Activated T-helper 9 cell treated with anti-CD3 and anti-CD28 coated beads, Interleukin-2, amount 50 U/mL, for 16 hours (primary cell): ENCODE measurements at places on chromosomes 7 and 10.

GRCh38 chr7:69957661-69958060 is 359.4 kb downstream of the AUTS2 start:
- DNase-seq: no peak

DNA sequence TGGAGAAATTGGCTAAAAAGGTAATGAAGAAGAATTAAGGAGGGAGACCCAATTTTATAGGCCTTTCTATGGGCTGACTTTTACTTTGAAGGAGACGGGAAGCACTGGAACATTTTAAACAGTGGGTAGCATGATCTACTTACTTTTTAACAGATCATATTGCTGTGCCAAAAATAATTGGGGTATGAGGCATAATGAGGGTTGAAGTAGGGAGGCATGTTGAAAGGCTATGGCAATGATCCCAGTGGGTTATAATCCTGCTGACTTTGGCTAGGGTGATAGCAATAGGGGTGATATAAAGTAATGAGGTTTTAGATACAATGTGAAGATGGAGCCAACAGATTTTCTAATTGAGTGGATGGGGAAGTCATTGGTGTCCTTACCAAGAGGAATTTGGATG is 73.2 kb downstream of the GPR37 start:
- no peak for DNase-seq

GRCh38 chr10:69636273-69636575 is 6.2 kb downstream of the FAM241B start:
- DNase-seq: no peak

DNA sequence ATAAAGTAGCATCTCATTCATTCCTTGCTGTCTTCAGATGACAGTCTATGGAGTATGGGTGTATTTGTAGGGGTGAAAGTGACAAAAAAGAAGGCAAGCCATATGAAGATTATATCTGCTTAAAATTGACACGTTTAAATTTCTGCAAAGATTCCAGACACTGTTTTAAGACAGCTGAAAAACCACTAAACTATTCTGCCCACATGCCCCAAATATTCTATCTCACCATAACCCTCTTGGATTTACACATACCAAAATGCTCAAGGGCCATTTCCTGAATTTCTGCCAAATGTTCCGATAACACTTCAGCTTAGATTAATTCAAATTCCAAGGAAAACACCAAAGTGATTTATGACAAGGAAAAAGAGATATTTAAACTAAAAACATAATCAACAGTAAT is 99.9 kb upstream of the IL6 start:
- no peak for DNase-seq

- DNase-seq: no peak
These were observed 413.5 kb upstream of the SEMA3D start for GRCh38 chr7:85600395-85600794.

DNA sequence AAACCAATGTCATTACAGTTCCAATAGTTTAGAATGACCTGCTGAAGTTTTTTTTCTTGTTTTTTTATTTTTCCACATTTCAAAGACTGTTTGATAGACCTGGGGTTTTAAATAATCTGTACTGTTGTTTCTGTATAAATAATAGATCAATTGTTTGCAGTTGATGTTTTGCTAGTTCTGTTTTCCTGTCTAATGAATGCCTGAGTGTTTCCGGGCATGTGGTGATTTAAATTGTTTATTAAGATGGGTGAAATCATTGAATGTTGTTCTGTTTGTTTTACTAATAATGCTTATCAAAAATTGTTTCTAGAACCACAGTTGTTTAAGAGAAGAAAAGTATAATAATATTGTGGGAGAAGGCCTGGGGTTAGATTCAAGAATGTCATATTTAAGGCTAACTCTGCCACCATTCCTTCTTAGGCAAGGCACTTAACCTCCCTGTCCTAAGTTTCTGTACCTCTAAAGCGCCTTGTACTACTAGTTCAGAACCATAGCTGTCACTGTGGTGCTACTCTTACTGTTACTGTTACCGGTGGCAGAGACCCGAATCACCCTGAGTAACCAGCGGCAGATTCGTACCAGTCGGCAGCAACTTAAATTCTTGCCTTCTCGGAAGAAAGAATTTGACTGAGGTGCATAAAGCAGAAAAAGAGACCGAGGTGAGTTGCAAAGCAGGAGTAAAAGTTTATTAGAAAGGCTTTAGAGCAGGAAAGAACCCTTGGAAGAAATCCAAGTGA is 1014.1 kb downstream of the REEP3 start:
- no peak for DNase-seq

DNA sequence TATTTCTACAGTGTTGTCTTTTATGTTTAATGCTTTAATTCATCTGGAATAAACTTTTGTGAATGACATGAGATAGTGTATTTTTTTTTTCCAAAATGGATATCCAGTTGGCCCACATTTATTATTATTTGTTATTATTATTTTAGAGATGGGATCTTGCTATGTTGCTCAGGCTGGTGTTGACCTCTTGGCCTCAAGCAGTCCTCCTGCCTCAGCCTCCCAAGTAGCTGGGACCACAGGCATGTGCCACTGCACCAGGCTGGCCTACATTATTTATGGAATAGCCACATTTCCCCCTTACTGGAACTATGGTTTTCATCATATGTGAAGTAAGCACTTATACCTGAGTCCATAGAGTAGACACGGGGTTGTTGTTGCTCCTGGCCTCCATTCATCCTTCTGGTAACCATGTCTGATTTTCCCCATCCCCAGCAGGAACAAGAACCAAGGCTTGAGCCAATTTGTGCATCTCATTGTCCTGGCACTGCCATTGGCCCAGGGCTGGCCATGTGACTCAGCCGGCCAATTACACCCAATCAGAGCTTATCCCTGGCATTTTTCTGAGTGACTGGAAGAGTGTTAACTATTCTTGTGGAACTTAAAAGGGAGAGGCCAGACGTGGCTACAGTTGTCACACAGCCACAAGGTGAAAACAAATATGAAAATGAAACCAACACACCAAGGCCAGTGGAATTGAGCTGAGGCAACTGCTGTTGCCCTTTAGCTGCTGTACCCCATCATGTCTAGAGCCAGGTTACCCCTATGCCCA is 23.1 kb downstream of the PRF1 start:
- no peak for DNase-seq

- peak; percentile 0 for DNase-seq
These were observed 72.6 kb upstream of the NFKB2 start for GRCh38 chr10:102322914-102323313.

- no peak for DNase-seq
These were observed 160.4 kb downstream of the MGMT start for GRCh38 chr10:129627442-129627841.

- no peak for DNase-seq
These were observed 119.0 kb downstream of the ATE1 start for GRCh38 chr10:121808835-121809234.

GRCh38 chr7:106029451-106029850 is 66.4 kb downstream of the CDHR3 start:
- DNase-seq: no peak

DNA sequence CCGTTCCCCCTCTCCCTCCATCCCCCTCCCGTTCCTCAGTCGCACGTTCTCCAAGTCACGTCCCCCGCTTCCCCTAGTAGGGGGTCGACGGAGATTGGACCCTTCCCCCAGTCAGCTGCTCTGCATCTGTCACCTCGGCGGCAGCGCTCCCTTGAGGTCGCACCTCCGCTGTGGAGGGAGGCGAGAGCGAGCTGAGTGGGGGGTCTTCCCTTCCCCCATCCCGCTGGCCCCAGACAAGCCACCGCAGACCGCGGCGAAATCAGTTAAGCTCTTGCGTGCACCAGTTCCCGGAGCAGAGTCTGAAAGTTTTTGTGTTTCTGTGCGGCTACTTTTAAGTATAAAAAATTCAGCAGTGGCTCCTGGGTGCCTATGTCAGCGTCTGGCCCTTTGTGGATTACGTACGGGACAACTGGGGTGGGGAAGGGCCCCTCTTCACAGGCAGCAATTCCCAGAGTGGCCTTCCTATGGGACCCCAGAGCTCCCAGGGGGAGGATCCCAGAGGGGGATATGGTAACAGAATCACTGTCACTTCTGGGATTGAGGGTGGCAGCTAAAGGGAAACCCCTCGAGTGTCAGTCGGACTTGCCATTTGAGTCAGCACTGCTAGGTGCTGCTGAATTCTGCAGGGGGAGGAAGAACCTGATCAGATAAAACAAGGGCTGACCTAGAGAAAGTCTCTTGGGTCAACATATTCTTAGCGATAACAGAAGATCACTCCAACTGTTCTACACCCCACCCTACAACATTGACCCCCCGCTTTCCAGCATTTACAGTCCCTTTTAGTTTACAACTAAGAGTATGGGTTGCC is 12.5 kb upstream of the DDIT4 start:
- peak; percentile 33 for DNase-seq

- DNase-seq: no peak
These were observed 621.2 kb upstream of the NRP1 start for GRCh38 chr10:33955676-33956075.

GRCh38 chr7:144459635-144460034 is 56.1 kb upstream of the NOBOX start:
- DNase-seq: no peak
